ENCODE measurements at places on chromosomes 16 and 17.

DNA sequence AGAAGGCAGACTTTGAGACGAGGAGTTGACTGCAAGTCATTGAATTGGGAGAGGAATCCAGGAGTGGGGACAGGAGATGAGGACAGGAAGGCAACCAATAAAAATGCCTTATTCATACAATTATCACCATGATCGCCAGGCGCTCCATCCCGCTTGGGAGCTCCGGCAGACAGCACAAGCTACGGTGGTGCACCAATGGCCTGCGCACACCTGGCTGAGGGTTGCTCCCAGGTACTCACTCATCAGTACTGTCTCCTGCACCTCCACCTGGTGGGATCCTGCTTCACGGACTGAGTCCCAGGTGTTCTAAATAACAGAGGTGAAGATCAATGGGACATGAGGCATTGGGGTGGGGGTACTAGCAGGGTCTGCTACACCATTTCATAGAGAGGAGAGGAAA, 160.0 kb upstream of the TNRC6C start:
- no peak for DNase-seq

DNA sequence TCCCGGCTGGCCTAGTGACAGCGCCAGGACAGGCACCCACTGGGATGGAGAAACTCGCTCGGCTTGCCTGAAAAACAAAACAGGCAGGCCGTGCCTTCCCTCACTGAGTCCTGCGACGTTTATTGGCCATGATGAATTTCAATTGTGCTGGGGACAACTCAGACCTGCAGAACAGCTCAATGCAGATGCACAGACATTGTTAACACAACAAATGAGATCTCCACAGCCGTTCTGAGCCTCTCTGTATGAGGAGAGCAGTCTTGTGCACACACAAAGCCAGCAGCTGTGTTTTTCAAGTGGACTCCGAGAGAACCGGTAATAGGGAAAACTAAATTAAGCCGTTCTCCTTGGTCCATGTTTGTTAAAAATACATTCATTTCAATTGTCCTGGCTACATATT, 15.9 kb downstream of the SHISA6 start:
- DNase-seq = no peak

- peak; percentile 56 for DNase-seq
Observed at GRCh38 chr17:69062860-69063581, 2.3 kb upstream of the ABCA9 start.

DNA sequence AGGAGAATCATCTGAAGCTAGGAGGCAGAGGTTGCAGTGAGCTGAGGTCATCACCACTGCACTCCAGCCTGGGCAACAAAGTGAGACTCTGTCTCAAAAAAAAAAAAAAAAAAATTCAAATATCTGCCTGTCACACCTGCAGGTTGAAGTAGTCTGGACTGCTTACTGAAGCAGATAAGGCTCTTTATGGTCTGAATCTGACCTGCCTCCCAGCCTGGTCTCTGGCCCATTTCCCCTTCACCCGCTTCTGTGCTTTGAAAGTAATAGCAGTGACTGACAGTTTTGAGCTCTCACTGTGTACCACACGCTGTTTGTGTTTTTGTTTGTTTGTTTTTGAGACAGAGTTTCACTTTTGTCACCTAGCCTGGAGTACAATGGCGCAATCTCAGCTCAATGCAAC, 5.8 kb downstream of the SEZ6L2 start:
- no peak for DNase-seq

- DNase-seq = peak; percentile 73
Observed at GRCh38 chr17:10614536-10615155, 42.5 kb downstream of the MYH3 start.

DNA sequence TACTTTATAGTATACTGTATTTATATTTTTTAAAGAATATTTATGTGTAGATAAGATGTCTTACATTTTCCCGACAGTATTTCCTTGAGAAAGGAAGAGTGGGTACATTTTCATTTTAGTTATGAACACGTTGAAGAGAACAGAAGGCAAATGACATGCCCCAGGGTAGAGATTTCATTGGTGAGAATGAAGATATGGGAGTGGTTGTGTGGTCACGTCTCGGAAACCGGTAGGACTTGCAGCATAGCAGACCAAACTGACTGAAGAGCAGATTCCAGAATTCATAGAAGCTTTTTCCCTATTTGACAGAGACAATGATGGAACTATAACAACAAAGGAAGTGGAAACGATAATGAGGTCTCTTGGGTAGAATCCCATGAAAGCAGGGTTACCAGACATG, 71.7 kb downstream of the KCNJ2 start:
- DNase-seq = no peak

DNA sequence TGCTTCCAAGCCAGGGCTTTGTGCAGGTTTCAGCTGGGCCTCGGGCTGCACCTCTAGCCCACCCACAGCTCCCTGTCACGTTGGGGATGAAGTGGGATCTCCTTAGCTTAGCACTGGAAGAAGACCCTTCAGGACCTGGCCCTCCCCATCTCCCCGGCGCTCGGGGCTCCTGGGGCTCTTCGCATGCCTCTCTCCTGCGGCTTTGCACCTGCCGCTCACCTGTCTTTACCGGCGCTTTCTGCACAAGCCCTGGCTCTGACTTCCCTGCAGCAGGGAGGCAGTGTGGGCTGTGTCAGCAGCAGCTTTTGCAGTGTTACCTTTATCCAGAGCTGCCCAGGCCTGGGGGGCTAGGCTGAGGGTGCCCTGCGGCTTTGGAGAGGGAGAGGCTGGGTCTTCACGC, 52.3 kb downstream of the NT5M start:
- DNase-seq = no peak

GRCh38 chr16:89922477-89922883, 662 bp upstream of the TUBB3 start:
- DNase-seq = peak; percentile 96

DNA sequence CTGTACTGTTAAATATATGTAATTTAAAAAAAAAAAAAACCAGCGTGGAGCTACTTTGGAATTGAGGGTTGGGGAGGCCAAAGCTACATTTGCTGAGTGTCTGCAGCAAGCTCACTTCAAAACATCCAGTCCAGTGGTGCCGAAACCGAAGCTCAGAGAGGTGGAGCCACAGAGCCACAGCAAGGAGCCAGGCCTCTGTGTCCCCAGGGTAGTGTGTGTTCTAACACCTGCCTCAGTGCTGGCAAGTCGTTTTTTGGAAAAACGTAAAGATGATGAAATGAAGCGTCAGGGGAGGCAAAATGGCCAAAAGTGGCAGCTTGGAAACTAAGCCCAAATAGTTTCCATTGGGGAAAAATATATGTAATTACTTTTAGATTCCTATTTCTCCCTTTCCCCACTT, 36.1 kb upstream of the MRC2 start:
- no peak for DNase-seq

GRCh38 chr17:78278139-78278741, 46.8 kb downstream of the TMEM235 start:
- no peak for DNase-seq

- no peak for DNase-seq
Observed at GRCh38 chr16:74568961-74569631, 37.8 kb downstream of the GLG1 start.

DNA sequence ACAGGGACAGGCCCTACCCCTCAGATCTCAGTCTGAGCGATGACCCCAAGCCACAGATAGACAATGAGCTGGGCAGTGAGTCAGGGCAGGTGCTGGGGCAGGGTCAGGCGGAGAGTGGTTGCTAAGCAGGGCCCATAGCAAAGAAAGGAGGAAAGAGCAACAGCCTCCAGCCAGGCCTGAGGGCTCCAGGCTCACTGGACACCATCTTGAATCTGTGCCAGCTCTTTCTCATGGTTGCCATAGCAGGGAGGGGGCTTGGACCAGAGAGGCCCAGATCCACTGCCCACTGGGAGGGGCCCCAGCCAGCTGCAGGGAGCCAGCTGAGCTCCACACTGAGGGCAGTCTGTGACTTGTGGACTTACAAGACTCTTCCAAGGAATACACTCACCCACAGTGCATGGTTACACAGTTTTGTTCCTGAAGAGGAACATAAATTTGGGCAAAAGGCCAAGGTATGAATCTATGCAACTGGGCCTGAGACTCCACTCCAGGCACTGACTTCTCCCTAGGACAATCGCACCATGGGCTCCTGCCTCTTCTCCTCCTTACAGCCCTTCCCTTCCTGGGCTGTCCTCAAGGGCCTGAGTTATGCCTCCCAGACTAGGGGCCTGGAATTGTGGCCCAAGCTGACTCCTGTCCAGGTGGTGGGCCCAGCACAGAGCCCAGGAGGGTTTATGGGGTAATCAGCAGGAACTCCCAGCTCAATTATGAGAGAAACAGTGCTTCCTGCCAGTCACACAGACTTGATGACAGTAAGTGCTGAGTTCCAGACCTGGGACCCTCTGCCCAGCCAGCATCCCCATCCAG, 59.9 kb downstream of the BEAN1 start:
- peak; percentile 95 for DNase-seq

DNA sequence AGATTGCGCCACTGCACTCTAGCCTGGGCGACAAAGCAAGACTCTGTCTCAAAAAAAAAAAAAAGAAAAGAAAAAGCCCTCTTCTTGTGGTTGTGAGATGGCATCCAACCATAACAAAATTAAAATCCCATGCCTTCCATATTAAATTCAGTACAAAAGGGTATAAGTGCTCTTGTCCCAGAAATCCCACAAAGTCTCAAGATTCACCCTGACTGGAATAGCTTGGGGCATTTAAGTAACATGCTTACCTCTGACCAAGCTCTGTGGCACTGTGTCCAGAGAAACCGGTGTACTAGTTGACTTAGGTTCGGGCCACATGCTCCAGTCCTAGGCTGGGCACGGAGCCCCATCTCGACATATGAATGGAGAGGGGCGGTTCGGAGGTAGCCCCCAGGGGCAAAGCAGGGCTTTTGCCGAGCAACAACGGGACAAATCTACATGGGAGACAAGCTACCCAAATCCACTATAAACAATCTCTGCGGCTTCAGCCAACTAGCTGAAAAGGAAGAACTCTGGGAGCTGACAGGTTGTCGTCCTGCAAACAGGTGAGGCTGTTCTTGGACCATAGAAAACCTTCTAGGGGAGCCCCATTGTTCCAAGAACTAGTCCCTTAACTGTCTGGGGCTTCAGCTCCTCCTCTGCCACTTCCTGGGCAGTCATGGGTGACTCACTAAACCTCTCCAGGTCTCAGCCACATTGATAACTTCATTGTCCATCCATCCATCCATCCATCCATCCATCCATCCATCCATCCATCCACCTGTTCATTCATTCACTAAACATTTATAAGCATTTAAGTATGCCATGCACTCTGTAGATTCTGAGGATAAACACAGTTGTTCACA, 10.3 kb upstream of the IL4R start:
- no peak for DNase-seq

DNA sequence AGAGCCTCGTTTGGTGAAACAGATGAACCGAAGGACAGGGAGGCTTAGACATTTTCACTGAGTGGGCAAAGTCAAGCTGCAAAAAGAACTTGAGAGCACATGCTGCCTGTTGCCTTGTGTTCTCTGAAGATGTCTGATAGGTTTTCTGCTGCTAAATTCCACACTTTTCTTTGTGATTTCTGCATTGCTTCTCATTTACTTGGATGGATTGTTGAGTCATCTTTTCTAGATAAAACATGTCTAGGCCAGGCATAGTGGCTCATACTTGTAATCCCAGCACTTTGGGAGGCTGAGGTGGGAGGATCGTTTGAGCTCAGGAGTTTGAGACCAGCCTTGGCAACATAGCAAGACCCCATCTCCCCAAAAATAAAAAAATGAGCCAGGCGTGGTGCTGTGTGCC, 80.4 kb upstream of the CLEC18A start:
- DNase-seq = no peak

- no peak for DNase-seq
Observed at GRCh38 chr16:8589900-8590688, at the start of gene TMEM114. Gene TMEM114, minus strand, starts transcription at chr16:8590511. Its CDS starts 673 bp downstream, at chr16:8589838.

- no peak for DNase-seq
Observed at GRCh38 chr17:49440581-49440980, 25.9 kb upstream of the PHB1 start.

DNA sequence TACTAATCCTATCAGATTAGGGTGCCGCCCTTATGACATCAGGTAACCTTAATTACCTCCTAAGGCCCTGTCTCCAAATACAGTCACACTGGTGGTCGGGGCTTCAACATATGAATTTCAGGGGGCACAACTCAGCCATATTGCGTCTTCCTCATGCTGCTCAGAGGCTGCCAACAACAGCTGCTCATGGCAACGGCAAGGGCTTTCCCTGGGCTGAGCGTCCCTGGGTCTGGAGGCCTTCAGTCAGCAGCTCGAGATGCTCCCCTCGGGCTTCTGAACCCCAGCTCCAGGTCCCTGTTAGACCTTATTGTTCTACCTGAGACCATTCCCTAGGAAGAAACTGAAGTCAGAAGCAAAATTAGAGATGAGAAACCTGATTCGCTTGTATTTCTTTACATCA, 157.2 kb downstream of the TMEM132E start:
- DNase-seq = no peak

DNA sequence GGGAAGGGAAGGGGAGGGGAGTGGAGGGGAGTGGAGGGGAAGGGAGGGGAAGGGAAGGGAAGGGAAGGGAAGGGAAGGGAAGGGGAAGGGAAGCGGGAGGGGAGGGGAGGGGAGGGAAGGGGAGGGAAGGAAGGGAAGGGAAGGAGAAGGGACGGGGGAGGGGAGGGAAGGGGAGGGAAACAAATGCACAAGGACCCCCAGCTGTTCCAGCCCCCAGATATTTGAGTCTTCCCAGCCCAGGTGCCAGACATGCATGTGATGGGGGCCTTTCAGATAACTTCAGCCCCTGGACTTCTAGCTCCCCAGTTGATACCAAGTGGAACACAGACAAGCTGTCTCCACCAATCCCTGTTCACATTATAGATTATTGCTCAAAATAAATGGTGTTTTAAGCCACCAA, 14.7 kb upstream of the KDM8 start:
- DNase-seq = no peak

DNA sequence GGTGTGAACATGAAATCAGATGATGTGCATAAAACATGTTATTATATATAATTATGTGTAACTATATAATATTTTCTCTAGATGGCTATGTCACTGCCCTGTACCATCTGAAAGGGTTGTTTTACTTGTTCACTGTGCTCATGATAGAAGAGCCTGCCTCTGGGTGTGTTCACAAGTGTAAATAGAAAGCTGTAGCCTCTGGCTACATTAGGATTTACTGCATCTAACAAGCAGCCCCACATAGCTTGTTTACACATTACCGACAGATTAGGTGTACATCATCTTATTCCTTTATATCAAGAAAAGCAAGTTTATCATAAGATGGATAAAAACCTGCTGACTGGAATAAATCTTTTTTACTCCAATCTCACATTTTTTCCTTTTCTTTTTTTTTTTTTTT, 46.1 kb downstream of the CHD9 start:
- no peak for DNase-seq

DNA sequence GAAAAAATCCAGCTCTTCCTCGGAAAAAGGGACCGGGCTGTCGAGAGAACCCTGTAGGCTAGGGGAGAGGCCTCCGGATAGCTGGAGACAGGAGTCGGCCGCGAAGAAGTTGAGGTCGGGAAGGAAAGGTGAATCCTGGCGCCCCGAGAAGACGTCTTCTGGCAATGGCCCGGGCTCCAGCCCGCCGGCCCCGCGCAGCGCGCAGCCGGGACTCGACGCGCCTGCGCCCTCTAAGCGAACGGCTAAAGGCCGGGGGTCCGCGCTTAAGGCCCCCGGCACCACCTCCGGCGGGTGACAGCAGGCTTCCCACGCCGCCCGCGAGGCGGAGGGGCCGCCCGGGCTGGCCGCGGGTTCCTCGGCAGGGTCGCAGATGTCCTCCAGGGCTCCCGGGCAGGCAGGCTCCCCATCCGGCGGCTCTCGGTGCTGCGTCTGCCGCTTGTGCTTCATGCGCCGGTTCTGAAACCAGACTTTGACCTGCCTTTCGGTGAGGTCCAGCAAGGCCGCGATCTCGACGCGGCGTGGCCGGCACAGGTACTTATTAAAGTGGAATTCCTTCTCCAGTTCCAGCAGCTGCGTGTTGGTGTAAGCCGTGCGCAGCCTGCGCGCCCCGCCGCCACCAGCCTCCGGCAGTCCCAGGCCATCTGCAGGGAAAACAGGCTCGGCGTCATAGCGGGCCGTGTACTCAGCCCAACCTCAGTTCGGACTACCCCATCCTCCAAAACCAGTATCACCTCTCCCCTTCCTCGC, 1.6 kb downstream of the HOXB2 start:
- peak; percentile 63 for DNase-seq

All from cardiac fibroblast (primary cell).